ENCODE measurements at places on chromosomes 2 and 18. TPM values are rescaled to one million over a fixed set of nuclear protein-coding genes. Genes with fewer than 3 reads are reported as not detected.

CYP1B1 gene
- 86.6 TPM for total RNA-seq

INPP1 gene
- 9.1 TPM for total RNA-seq

SRD5A2 gene
- total RNA-seq: not detected

INHBB gene
- total RNA-seq: not detected

NEDD4L gene
- total RNA-seq: 11.4 TPM

Measured in bronchus fibroblast of lung (primary cell).